ENCODE measurements at places on chromosomes 4 and X.
A peak's percentile ranks its signal among the peaks of the same experiment; 100 is the strongest.

DNA sequence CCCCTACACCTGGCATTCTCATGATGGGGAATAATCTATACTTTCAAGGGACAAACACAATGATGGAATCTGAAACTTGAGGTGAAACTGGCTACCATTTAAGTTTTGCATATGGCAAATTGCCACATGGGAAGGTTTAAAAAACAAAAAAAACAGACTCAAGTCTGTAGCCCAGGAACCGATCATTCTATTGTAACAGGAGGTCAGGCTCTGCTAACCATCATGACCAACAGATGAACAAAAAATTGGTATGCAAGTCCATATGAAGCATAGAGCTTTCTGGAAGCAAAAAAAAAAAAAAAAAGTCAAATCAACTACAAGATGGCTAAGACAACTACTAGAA lies 594.3 kb upstream of the DIPK2B start:
- DNase-seq, result no peak

DNA sequence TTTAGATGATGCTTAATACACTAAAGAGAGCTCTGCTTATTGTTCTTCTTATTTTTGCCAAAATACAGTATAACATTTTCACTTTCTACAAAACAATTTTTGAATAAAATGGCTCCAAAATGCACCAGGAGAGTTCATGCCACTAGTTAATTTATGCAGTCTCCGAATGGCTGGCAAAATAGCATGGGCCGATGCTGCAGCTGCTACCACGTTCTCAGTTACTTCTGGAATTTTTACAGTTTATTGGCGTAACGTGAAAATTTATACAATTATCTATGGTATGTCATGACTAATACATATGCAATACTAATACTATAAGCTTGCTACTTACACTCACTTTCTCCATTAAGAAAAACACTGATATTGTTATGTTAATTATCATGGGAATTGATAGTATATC lies 16.5 kb downstream of the KLHL13 start:
- DNase-seq, result no peak

DNA sequence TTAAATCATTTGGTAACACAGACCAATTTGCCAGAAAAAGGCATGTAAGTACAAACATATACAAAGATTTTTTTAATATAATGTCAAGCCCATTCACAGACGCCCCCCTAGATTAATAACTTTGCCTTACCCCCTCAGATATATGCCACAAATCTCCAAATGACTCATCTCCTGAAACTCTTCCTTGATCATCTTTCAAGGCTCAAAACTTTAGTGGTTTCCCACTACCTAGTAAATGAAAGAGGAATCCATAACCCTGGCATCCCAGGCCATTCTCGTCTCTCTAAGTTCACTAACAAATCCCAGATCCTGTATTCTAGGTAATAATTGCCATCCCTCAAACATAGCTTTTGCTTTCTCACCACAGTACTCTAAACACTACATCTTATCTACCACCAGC lies 61.9 kb downstream of the PRSS12 start:
- no peak for DNase-seq

DNA sequence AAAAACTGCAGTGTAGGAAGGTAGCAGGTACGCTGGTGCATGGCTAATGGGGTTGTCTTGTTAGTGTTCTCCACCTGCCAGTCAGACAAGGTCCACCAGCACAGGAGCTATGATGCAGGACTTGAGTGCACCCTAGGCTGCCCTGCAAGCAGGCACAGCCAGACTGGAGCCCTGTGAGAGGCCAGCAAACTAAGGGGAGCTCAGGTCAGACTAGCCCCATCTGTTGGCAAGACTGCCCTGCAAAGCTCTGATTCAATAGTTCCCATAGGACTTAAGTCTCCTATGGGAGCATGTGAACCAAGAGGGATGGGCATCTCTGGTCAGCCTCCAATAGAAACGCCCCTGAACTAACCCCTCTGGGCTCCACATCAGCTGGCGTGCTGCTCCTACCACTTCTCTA lies 1307.3 kb downstream of the C4orf33 start:
- no peak for DNase-seq

DNA sequence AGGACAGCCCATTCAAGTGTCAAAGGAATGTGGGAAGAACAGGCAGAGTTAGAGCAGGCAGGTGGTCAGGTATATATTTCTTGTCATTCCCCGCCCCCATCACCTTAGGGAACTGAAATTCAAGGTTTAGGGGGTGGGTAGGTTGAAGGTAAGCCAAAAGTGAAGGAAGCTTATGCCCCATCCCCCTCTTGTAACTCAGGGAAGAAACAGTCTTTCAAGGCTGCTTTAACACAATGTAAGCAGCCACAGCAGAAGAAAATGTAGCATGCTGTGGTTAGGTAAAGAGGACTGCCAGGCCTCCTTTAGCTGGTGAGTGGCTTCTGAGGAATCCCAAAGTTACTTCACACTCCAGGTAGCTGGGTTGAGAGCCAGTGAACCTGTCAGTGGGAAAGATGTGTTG lies 122.3 kb downstream of the RS1 start:
- DNase-seq, result no peak

DNA sequence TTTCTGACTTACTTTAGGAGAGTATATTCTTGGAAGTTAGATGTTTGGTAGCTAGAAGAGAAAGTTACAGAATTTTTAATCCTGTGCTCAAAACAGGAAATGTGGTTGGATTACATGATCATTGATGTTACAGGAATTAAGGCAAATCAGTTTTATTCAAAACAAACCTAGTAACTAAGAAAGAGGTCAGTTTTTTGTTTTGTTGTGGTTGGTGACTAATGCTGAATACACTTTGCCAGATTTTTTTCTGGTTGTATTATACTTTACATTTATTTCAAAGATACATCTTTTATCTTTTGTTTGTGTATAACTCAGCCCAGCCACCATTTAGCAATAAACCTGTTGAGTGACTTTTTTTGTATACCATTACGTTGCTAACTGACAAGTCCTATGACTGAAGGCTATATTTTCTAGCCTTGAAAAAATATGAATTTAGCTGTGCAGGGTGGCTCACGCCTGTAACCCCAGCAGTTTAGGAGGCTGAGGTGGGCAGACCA lies 116.7 kb downstream of the KLHL8 start:
- DNase-seq, result peak; percentile 54

GRCh38 chr4:185559915-185560281 lies 24.6 kb upstream of the PDLIM3 start:
- no peak for DNase-seq

GRCh38 chr4:156686120-156686519 lies 285.5 kb downstream of the PDGFC start:
- no peak for DNase-seq

DNA sequence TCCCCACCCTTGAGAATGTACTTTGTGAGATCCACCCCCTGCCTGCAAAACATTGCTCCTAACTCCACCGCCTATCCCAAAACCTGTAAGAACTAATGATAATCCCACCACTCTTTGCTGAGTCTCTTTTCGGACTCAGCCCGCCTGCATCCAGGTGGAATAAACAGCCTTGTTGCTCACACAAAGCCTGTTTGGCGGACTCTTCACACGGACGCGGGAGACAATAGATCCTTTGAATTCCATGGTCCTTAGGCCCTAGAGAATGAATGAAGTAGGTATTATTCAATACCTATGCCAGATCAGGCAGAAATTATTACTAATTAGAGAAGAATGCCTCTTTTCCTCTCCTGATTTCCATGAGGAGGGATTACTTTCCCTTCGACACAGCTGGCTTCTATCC lies 101.0 kb downstream of the GPAT3 start:
- no peak for DNase-seq

DNA sequence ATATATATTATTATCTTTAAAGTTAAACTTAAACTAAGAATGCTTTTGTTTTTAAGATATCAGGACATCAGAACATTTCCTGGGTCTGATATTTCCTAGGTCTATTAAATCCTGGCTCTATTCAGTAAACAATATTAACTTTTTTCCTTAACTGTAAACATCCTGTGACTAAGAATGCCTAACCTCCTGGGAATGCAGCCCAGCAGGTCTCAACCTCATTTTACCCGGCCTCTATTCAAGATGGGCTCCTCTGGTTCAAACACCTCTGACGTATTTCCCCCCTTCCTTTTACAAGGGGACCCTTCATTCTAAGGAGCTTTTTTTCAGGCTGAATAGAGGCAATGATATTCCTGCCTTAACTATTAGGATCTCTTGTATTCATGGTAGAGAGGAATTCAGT lies 35.8 kb upstream of the DYNLT3 start:
- no peak for DNase-seq

- no peak for DNase-seq
These were observed 20.9 kb upstream of the RAB40A start for GRCh38 chrX:103540145-103540544.

GRCh38 chr4:173767650-173768049 lies 237.6 kb upstream of the HAND2 start:
- no peak for DNase-seq

- DNase-seq, result no peak
These were observed 362.4 kb downstream of the PPP3CA start for GRCh38 chr4:100984901-100985300.

- no peak for DNase-seq
These were observed 157.8 kb downstream of the RELL1 start for GRCh38 chr4:37528166-37528885.

GRCh38 chr4:145298885-145299284 lies 118.5 kb upstream of the OTUD4 start:
- DNase-seq, result no peak

GRCh38 chrX:861340-861890 lies 230.8 kb downstream of the SHOX start:
- DNase-seq, result no peak

DNA sequence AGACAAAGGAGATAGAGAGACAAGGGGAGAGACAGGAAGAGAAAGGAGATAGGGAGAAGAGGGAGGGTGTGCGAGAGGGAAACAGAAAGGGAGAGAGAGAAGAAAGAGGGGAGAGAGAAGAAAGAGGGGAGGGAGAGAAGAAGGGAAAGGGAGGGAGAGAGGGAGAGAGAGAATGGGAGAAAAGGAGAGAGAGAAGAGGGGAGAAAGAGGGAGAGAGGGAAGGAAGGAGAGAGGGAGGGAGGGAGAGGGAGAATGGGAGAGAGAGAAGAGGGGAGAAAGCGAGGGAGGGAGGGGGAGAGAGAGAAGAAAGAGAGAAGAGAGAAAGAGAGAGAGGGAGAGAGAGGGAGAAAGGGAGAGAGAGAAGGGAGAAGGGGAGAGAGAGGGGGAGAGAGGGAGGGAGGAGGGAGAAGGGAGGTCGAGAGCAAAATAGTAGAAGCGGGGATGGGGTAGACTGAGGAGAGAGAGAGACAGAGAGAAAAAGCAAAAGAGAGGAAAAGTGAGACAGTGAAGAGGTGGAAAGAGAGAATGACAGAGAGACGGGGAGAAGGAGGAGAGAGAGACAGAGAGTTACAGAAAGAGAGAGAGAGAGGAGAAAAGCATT lies 218.2 kb downstream of the DHRSX start:
- no peak for DNase-seq

DNA sequence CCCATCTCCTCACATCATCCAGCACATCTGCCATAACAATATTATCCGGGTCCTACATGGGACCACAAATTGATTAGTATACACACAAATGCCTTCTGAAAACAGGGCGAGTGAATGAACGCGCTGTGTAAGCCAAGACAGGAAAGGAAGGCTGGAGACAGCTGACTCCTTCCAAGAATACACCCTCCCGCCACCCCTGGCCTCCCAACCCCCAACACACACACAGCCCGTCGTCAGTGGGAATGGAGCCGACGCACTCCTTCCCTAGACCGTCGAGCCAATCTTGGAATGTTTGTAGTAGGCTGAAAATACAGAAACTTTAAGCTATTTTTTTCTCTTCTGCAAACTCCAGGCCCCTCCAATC lies 319 bp upstream of the MAGEH1 start:
- DNase-seq, result no peak

- no peak for DNase-seq
These were observed 661.5 kb upstream of the EPHA5 start for GRCh38 chr4:66331761-66332160.

DNA sequence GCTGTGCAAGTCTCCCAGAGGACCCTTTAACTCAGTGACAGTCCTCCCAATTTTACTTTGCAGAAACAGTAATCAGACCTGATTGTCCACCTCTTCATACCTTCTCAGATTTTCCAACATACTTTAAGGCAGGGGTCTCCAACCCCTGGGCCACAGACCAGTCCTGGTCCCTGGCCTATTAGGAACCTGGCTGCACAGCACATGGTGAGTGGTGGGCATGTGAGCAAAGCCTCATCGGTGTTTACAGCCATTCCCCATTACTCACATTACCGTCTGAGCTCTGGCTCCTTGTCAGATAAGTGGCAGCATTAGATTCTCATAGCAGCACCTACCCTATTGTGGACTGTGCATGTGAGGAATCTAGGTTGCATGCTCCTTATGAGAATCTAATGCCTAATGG lies 74.3 kb downstream of the TECRL start:
- DNase-seq, result no peak

GRCh38 chrX:81304563-81304962 lies 102.7 kb downstream of the SH3BGRL start:
- DNase-seq, result no peak

GRCh38 chrX:12872741-12873140 lies 5.9 kb downstream of the TLR7 start:
- DNase-seq, result no peak

- no peak for DNase-seq
These were observed 117.9 kb downstream of the RASL11B start for GRCh38 chr4:52979821-52980590.

DNA sequence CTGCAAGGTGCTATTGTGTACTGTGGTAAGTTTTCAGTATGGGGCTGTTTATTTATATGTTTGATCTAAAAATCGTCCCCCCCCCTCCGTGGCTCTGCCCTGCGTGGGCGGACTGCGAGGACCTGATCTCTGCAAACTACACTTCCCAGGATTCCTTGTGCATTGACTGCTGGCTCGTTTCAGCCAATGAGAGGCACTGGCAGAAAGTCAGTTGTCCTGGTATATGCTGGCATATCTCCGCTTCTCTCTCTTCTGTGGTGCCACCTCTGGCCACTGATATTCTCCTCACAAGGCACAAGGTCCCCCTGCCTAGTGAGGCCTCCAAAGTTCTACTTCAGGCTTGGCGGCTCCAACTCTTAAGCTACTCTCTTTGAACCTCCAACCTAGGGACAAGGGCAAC lies 168.8 kb upstream of the ZFP42 start:
- DNase-seq, result no peak

DNA sequence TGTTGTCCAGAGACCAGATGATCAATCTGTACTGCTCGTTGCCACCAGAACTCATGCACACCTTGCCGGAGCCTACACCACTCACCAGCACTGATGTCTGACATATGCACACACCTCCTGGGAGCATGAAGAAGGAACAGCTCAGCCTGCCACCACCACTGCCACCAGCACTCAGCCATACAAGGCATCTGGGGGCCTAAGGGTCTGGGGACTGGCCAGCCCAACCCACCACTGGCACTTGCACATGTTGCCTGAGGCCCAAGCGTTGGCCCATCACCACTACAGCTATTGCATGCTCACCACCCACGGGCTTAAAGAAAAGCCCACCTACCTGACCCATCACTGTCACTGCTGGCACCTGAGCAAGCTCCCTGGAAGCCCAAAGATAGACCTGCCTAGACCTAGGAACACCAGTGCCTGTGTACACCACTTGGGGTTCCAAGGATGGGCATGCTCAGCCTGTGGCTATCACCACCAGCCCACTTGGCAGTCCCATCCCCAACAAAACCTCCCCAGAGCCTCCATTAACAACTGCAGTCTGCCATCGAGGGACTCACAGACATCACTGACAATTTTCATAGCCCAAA lies 174.3 kb upstream of the GRID2 start:
- no peak for DNase-seq

GRCh38 chr4:75490155-75490554 lies 24.0 kb downstream of the RCHY1 start:
- DNase-seq, result no peak

- no peak for DNase-seq
These were observed 301.9 kb upstream of the HS3ST1 start for GRCh38 chr4:11730545-11730944.

Measured in CD4-positive, alpha-beta T cell treated with Interleukin-1 beta for 1 hour (primary cell).